NCI-H1694 (cell line): ENCODE measurements at places on chromosomes 3 and 15.

- no peak for DNase-seq
Measured at GRCh38 chr15:32966512-32966911, 228.0 kb downstream of the FMN1 start.

- DNase-seq, result no peak
Measured at GRCh38 chr3:4818986-4819693, 160.1 kb upstream of the BHLHE40 start.

DNA sequence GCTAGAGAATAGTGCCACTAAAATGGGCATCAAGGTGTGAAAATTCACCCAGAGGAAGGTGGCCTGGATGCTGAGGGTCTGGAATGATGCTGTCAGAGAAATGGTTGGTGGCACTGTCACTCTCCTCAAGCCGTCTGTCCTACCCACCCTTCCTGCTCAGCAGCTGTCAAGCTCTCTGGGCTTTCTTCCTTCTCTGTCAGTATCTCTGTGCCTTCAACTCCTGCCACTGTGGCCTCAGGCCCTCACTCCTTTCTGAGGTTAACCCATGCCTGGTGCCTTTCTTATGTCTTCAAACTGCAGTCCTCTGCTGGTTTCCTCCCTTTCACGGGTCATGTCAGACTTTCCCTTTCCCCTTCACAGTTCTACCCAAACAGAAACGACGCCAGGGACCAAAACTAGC lies 4.4 kb downstream of the MYO5C start:
- DNase-seq, result no peak

DNA sequence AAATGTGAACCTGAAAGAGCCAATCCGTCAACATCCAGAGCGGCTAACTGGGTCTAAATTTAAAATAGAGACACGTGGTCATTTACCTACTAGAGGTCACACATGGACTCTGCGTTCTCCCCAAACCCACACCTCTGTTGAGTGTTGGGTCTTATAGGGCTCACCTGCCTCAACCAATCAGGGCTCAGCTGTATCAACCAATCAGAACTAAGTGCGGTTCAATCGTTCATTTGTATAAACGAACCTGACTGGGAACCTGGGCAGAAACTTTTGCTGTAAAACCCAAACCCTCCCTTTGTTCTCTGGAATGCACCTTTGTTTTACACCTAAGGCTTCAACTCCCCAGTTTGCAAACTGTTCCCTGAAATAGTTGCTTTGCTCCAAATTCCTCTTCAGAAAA lies 8.9 kb downstream of the DNAAF4 start:
- DNase-seq, result no peak

DNA sequence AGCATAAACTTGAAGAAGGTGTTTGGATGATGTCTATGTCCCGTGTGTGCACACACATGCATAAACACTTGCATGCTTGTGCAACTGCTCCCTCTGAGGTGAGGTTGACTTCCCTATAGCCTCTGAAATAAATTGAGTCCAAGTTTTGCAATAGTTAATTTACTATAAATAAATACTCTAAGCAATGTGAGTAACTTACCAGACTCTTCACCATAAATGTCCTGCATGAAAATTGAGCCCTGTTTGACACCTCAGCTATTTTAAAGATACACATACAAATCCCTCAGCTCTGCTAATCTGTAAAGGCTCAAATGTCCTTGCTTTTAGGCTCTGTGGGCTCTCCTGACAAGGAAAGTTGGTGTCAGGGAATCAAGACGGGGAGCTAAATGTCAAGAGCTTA lies 37.1 kb downstream of the GJD2 start:
- DNase-seq, result no peak
